ENCODE measurements at places on chromosomes 7 and 10.

DNA sequence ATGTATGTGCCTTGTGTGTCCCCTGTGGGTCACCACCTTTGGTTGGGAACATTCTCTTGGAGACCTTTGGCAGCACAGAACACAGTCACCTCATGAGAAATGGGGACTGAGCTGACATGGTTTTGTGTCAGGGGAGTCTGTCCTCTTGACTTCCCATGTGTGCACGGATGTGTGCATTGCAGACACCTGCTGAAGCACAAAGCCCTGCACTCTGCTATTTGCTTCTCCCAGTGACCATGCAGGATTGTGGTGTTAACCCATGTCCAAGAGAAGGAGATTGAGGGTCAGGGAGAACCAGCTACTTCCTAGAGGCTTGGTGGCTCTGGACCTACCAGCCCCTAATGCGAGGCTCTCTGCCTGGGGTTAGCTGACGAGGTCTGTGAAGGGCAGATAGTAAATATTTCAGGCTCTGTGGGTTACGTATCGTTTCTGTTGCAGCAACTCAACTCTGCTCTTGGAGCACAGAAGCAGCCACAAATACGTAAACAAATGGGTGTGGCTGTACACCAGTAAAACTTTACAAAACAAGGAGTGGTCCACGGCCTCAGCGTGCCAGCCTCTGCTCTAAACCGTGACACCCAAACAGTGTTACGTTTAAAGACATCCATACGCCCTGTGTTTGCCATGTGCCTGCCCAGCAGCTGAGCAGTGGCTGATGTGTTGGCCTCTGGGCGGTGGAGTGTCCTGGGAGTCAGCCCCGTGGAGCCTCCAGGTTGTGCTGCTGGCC, 51.7 kb downstream of the ADCY1 start:
- no peak for DNase-seq

DNA sequence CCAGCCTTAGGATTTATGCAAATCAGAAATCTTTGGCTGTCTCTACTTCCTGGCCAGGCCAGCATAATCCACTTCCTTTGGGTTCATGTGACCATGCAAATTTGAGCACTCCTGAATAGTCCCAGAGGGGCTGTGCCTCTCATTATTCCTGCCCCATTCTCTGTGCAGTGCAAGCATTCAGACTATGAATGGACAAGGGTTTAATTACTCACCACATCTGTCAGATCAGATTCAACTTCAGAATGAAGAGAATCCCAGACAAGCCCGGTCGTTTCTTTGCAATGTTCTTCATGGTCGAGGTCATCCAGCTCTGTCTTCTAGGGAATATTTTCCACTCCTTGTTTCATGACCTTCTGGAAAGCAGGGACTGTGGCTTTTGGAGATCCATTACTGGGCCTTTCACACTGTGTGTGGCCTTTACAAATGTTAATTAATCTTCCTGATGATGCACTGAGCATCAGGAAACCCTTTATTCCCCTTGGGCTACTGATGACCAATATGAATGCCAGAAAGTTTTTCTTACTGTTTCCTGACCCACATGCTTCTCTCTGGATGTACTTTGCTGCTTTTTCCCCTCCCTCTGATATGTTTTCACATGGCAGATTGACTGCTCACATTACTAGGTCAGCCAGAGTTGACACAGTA, 217.6 kb upstream of the TCF7L2 start:
- no peak for DNase-seq

GRCh38 chr10:130014263-130015074, 50.4 kb upstream of the EBF3 start:
- DNase-seq = no peak

- no peak for DNase-seq
Measured at GRCh38 chr10:125363791-125364190, 203.4 kb upstream of the CTBP2 start.

GRCh38 chr10:102405108-102405571, 9.6 kb downstream of the NFKB2 start:
- no peak for DNase-seq

GRCh38 chr10:71891437-71891836, 40.4 kb upstream of the PSAP start:
- no peak for DNase-seq

DNA sequence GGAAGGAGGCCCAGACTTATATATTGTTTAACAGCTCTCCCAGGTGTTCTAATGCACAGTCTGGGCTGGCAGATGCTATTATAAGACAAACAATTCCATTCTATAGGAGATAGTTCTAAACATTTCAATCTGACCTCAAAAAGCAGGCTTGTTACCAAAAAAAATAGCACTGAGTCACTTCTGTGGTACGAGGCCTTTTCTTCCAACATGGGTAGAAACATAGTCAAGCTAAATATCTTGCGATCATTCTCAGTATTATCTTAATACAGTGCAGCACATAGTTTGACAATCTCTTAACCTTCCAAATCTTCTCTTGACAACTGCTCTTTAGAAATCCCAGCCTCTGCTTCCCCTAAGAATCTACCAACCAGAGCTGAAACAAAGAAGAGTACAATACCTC, 46.6 kb upstream of the MKX start:
- no peak for DNase-seq

DNA sequence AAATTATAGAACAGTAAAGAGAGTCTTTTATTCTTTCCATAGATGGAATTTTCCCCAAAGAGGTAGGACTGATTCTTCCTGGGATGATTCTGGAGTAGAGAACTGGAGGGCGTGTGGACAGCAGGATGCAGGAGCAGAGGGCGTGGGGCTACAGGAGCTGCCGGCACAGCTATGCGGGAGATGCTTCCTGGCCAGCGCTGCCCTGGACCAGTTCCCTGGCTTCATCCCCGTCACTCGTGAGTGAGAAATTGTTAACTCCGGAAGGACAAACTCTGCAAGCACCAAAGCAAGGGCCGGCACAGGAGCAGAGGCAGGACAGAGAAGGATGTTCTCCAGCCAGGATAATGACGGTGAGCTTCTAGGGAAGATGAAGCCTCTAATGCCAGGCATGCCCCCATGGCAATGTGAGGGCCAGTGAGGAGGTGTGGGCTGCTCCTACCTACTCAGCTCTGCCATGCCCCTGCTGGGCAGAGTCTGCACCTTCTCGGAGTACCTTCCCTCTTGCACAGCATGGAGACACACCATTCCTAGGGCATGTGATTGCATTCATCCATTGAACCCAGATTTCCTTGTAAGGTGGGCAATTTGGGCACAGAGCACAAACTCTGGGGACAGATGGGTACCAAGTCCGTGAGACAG, 760.9 kb upstream of the IGFBP3 start:
- no peak for DNase-seq

DNA sequence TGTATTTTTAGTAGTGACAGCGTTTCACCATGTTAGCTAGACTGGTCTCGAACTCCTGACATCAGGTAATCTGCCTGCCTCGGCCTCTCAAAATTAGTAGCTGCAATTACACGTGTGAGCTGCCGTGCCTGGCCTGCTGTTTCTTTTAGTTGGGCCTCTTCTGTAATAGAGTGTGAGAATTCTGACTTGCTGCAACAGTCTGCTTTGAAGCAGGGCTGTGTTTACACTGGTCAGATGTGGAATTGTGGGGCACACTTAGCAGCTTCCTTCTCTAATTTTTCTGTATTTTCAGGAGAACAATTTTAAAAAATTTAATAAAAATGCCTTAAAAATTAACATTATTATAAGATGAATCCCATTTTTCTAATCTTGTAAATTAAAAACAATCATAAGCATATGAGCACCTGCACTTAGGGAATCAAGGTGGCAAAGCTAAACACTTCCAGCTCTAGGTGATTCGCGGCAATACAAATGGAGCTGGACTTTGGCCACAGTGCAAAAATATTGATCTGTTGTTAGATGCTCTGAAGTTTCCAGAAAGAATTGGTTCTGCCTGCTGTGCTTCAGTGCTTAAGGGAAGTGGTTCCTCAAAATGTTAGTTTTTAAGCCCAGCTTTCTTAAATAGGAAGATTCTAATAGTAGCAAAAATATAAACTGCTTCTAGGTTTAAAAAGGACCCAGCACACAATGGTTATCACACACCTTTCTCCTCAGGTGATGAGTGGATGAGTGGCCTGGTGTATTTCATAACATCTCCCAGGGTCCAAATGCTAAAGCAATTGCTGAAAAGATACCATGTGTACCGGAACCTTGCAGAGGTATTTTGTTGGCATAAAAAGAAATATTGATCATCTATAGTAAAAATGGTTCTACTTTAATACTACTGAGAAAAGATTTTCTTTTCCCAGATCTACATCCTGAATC, 63.5 kb upstream of the ATRNL1 start:
- no peak for DNase-seq

DNA sequence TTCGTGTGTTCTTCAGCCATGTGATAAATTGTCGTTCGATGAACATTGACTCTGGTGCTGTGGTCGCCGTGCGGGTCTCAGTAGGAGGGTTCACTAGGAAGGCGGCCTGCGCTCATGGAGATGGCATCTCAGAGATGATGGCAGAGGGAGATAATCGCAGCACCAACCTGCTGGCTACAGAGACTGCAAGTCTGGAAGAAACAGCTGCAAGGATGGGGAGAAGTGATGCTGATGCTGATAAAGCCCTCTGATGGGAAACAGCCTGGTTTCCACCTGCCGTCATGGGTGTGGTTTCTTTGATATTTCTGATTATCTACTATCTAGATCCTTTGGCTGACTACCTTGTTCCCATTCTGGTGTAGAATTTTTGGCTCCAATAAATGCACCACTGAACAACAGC, 130.5 kb upstream of the ANKRD30A start:
- no peak for DNase-seq

GRCh38 chr10:129678186-129678585, 211.1 kb downstream of the MGMT start:
- DNase-seq = no peak

- no peak for DNase-seq
Measured at GRCh38 chr10:103512591-103513379, 19.3 kb downstream of the NEURL1 start.

GRCh38 chr10:24669285-24669852, 54.3 kb downstream of the ARHGAP21 start:
- no peak for DNase-seq

- DNase-seq = no peak
Measured at GRCh38 chr10:78602201-78602932, 466.4 kb upstream of the ZMIZ1 start.

GRCh38 chr10:48240196-48240595, 34.3 kb downstream of the FRMPD2 start:
- no peak for DNase-seq

- no peak for DNase-seq
Measured at GRCh38 chr10:103770139-103770538, 85.2 kb downstream of the SH3PXD2A start.

- DNase-seq = no peak
Measured at GRCh38 chr7:15905251-15906040, 219.0 kb upstream of the MEOX2 start.

DNA sequence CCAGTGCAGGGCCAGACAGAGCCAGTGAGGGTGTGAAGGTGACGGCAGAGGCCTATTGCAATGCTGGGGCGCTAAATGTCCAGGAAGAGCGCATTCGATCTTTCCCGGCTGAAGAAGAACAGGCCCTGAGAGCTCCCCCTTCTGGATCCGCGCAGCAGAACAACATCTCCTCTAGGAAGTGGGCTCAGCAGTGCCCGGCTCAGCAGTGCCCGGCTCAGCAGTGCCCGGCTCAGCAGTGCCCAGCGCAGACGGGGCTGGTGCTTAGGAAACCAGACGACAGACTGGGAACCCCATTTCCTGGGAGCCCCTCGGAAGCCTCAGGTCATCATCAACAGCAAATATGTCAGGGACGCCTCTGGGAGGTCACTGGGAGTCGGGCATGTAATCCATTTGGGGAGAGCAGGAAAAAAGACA, 4.7 kb upstream of the NOS3 start:
- DNase-seq = no peak

DNA sequence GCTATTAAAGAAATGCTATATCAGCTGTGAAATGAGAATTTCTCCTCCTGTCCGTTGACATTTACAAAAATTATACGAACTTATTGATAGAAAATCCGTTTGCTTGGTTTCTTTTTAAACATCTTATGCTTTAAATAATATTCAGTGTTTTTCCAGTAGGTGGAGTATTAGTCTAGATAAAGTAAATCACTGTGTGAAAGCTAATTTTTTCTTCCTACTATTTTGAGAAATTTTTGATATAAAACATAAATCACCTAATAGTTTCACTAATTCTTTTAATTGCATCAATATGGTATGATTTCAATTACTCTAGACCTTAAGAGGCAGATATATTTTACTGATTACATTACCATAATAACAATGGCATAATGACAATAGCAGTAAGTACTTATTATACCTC, 335.2 kb upstream of the C7orf33 start:
- no peak for DNase-seq

- DNase-seq = no peak
Measured at GRCh38 chr7:29463504-29464158, 100.0 kb upstream of the PRR15 start.

GRCh38 chr7:134547397-134548054, 1.4 kb upstream of the AKR1B15 start:
- DNase-seq = peak; percentile 58

DNA sequence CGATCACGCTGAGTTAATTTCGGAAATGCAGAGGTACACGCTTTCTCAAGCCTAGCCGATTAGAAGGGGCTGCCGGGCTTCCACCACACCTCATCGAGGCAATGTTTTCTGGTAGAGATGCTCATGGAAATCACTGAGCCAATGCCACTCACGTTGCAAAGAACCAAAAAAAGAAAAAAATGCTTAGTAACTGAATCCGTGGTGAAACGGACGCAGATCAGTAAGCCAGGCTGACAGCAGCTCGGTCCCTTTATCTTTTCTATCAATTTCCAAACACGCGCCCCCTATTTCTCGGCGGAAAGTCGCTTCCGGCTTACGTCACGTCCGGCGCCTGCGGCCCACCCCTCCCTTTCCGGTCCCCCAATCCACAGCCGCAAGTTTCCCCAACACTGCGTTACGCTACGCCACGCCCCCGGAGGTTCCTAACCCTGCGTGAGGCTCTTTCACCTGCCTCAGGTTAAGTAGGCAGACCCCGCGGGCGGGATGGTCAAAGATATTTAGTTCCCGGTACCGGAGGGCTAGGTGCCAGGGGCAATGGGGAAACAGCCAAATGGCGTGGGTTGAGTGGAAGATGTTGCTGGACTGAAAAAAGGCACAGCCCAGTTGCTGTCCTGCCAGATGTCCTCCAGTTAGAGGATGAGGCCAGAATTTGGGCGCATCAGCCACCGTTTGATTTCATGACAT, at the start of gene NSUN6:
NSUN6 (minus strand) TSS at position 264 of the 684 bp plus-strand sequence. CDS start 384 bp downstream, outside the sequence.
- peak; percentile 81 for DNase-seq

DNA sequence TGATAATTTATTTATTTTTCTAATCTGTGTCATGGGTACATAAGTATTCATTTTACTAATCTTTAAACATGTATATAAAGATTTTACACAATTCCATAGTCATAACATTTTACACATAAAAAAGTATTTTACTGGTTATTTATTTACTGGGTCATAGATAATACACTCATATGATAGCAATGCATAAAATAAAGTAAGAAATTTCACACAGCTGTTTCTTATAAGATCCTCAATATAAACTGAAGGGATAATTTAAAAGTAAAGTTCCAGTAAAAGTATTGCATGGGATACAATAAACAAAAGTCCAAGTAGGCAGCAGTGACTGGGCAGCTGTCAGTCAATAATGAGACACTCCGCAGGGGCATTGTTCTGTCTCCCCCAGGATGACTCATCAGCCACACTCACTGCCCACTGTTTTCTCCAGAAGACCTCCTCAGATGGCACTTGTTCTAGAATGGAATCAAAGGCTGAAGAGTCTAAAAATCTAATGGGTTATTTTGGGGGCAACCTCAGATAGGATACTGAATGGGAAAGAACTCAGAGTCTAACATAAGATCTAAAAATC, 32.7 kb downstream of the DPY19L1 start:
- no peak for DNase-seq

Data from right renal pelvis (tissue), 4 donors.